ENCODE measurements at places on chromosomes 1 and 21.

GRCh38 chr21:38126666-38127303 lies 130.0 kb upstream of the KCNJ15 start:
- no peaks in the 10 kb centered on the region for H3K27me3 ChIP-seq
- no peak overlapping the region for H3K27ac ChIP-seq
- H3K4me3 ChIP-seq: no peak overlapping the region
- H3K4me1 ChIP-seq: no peaks in the 10 kb centered on the region
- H3K36me3 ChIP-seq: no peaks in the 10 kb centered on the region
- peak; percentile 57 for DNase-seq

DNA sequence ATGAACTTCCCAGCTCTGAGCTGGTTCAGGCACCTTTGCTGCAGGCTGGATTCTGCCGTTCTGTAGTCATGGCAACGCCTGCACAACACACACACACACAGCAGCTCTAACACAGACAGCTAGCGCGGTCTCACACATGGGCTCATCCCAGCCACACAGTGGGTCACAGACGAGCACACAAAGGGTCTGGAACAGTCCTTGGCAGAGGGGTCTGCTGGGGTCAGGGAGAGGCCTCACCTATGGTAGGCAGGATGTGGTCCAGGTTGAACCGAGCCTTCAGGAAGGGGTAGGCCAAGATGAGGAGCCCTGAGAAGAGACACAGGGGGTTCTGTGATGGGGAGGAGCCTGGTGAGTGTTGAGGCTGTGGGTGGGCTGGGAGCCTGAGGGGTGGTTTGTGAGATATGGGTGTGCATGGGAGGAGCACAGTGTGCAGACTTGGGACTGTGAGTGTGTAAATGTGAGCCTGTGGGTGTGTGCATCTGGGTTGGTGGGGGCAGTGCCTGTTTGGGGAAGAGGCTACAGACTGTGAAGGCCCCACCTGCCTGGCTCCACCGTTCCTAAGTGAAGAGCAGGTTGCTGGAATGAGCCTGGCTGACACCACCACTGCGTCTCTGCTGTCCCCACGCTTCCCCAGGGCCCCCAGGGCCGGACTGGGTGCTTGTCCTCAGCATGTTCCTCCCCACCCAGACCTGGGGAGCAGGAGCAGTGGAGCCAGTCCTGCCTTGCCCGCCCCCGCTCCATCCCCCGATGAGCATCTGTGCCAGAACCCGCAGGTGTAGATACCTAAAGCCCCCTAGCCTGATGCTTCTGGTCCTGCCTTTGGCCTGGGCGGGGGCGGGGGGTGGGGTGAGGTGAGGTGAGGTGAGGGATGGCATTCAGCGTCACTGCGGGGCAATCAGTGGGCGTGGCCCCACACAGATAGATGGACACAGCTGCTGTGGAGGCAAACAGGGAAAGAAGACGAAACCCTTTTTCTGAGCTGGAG lies 1.5 kb downstream of the KNCN start:
- no peaks in the 10 kb centered on the region for H3K27me3 ChIP-seq
- no peaks in the 10 kb centered on the region for H3K36me3 ChIP-seq
- H3K4me1 ChIP-seq: no peaks in the 10 kb centered on the region
- no peak overlapping the region for H3K27ac ChIP-seq
- no peak overlapping the region for H3K4me3 ChIP-seq

DNA sequence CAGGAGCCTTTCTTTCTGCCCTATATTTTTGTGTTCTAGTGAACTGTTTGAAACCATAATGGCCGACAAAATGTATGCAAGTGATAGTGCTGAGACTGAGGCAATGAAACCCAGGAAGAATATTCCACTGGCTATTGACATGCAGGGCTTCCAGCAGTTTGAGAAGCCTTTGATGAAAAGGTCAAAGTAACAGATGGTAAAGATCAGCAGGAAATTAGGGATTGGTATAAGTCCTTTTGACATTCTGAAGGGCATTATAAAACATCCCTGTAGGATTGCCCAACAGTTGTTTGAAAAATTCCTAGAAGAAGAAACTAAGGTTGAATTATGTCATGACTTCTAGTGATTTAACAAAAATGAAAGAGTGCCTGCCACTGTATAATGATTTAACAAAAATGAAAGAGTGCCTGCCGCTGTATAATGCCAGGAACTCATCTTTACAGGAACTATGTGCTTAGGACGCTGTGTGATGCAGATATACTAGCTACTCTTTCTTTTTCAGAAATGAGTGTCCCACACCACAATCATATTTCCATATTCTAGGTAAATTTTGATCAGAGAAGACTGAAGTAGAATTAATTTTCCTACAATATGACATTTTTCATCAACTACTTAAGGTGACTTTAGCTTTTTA lies 283.9 kb upstream of the ST6GALNAC5 start:
- H3K4me3 ChIP-seq: no peak overlapping the region
- DNase-seq: no peak

DNA sequence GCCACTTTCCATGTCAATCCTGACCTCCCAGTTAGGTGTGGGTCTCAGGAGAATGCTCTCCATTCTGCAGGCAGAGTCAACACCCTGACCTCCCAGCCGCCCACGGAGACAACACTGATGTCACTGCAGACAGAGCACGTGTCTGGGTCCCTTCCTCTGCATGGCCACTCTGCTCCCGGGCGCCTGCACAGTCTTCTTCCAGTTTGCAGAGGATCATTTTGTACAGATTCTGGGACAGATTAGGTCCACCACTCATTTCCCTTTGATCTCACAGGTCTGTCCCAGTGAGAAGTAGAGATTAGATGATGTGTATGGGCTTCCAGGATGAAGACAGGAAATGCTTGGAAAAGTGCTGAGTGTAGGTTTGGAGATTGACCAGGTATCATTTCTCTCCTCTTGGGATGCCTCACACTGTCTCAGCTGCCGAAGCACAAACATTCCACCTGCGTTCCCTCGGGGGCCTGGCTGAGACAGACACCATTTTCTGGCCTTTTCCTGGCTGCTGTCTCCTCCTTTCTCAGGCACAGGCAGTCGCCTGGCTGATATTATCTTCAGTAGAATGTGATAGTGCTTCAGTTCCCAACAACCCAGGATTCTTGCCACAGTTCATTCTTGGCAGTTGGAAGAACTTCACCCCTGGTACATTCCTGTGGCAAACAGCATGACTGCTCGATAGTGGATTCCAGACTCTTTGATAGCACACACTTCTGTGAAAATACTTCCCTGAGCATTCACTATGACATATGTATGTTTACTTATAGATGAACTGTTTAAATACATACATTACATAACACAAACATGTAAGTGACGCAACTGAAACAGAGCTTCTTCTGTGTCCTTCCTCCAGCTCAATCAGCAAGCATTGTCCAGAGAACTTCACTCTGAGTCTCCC lies 7.9 kb downstream of the MYBPHL start:
- no peaks in the 10 kb centered on the region for H3K36me3 ChIP-seq
- no peak overlapping the region for H3K4me3 ChIP-seq
- no peak for DNase-seq
- H3K27me3 ChIP-seq: no peaks in the 10 kb centered on the region
- H3K27ac ChIP-seq: no peak overlapping the region
- H3K4me1 ChIP-seq: no peaks in the 10 kb centered on the region

- peak overlapping the region; percentile 98 for H3K27ac ChIP-seq
- no peak overlapping the region for H3K4me3 ChIP-seq
- DNase-seq: no peak
- H3K4me1 ChIP-seq: no peaks in the 10 kb centered on the region
- no peaks in the 10 kb centered on the region for H3K36me3 ChIP-seq
Observed at GRCh38 chr1:234979296-234980279, 149.0 kb downstream of the TOMM20 start.

DNA sequence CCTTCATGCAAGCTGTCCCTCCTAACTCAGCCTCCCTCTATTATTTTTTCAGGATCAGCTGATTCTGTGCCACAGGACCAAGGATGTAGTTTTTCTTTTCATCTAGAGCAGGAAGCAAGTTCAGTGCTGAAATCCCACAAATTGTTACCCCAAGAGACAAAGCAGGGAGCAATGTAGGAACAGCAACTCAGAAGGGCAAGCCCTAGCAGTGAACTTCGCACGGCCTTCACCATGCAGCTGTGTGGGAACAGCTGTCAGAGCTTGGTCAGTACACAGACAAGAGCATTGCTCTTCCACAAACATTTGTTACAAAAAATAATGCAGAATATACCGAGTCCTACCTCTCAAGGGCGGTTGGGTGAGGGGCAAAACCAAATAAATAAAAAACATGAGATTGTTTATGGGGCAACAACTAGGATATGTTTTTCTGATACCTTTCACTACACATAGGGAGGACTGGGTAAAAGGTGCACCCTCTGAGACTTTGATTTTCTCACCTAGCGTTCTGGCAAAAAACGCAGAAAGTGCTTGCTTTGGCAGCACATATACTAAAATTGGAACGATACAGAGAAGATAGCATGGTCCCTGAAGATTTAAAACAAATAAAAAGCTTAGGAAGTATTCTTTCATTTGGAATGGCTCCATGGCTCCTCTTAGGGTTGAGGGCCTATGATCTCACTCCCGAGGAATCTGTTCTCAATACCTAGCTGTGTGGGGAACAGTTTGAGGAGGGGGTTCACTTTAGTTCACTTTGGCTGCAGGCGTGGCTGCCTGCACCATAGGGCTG lies 37.1 kb upstream of the ANGPTL7 start:
- peaks cover 29% of the 10 kb centered on the region for H3K36me3 ChIP-seq
- DNase-seq: peak; percentile 71
- peak overlapping the region; percentile 54 for H3K27ac ChIP-seq
- no peaks in the 10 kb centered on the region for H3K4me1 ChIP-seq
- no peak overlapping the region for H3K4me3 ChIP-seq

DNA sequence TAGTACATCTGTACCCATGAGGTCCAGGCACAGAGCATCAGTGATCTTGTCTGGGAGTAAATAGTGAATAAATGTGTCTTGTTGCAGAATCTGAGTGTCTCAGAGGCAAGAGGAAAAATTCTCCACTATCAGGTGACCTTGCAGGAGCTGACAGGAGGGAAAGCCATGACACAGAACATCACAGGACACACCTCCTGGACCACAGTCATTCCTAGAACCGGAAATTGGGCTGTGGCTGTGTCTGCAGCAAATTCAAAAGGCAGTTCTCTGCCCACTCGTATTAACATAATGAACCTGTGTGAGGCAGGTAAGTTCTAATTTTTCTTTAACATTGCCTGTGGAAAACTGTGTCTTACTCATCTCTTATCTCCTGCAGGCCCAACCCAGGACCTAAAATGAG lies 43.1 kb downstream of the IL12RB2 start:
- no peaks in the 10 kb centered on the region for H3K4me1 ChIP-seq
- H3K36me3 ChIP-seq: no peaks in the 10 kb centered on the region
- DNase-seq: no peak
- no peak overlapping the region for H3K4me3 ChIP-seq

GRCh38 chr1:77322061-77322900 lies 40.5 kb downstream of the AK5 start:
- H3K4me3 ChIP-seq: no peak overlapping the region
- no peaks in the 10 kb centered on the region for H3K4me1 ChIP-seq
- DNase-seq: no peak
- H3K27me3 ChIP-seq: no peaks in the 10 kb centered on the region
- no peaks in the 10 kb centered on the region for H3K36me3 ChIP-seq

DNA sequence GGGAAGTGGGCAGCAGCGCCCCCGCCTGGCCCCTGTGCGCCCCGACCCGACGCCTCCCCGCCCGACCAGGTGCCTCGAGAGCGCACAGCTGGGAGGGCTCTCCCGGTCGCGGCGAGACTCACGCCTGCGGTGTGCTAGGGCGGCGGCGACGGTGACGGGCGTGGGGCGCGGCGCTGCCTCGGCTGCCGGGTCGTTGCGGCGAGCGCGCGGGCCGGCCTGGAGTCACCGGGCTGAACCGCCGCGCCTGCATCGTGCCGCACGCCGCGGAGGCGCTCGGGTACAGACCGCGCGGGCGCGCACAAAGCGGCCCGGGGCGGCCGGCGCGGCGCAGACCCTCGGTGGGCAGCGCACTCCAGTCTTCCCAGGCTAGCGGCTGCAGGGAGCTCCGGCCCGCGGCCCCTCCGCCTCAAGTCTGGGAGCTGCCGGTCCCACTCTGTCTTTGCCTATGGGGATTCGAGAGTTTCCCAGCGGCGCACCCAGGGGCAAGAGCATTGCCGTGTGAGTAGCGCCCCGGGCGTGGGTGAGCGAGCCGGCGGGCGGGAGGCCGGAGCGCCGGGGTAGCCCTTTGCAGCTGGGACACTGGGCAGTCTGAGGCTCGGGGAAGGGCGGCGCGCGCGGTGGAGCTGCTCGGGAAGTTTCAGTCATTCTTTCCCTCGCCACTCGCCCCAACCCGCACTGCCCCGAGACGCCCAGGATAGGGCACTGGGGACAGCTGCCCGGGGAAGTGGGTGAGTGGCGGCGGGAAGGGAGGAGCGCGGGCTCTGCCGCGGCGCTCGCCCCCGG lies at the start of gene SLC35F3:
Gene SLC35F3, plus strand, starts transcription at position 44 of the 783 bp plus-strand sequence.
- no peak within 1 kb of the TSS for H3K4me3 ChIP-seq
- no peak for DNase-seq
- no peaks in the 10 kb centered on the region for H3K36me3 ChIP-seq

GRCh38 chr1:245126530-245126929 lies 28.3 kb upstream of the KIF26B start:
- no peaks in the 10 kb centered on the region for H3K4me1 ChIP-seq
- H3K4me3 ChIP-seq: no peak overlapping the region
- DNase-seq: no peak
- no peak overlapping the region for H3K27ac ChIP-seq
- no peaks in the 10 kb centered on the region for H3K27me3 ChIP-seq

DNA sequence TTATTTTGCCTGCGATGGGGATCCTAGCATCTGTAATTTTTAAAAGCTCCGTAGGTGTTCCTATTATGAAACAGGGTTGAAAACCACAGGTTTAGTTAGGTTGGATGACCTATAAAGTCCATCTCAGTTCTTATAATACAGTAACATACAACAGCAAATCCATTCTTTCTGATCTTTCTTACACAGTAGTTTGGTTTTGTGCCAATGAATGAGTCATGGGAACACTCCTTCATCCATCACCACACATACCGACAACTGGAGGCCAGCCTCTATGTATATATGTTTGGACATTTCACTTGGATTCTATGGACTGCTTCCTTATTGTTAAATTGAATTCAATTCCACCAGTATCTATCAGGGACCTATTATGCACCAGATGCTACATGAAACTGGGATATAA lies 118.4 kb upstream of the L1TD1 start:
- H3K4me3 ChIP-seq: no peak overlapping the region
- DNase-seq: no peak
- no peaks in the 10 kb centered on the region for H3K27me3 ChIP-seq
- no peak overlapping the region for H3K27ac ChIP-seq
- H3K36me3 ChIP-seq: no peaks in the 10 kb centered on the region

- no peaks in the 10 kb centered on the region for H3K4me1 ChIP-seq
- DNase-seq: no peak
- no peak overlapping the region for H3K4me3 ChIP-seq
- H3K27ac ChIP-seq: no peak overlapping the region
Observed at GRCh38 chr1:20678599-20678998, 17.4 kb upstream of the DDOST start.

DNA sequence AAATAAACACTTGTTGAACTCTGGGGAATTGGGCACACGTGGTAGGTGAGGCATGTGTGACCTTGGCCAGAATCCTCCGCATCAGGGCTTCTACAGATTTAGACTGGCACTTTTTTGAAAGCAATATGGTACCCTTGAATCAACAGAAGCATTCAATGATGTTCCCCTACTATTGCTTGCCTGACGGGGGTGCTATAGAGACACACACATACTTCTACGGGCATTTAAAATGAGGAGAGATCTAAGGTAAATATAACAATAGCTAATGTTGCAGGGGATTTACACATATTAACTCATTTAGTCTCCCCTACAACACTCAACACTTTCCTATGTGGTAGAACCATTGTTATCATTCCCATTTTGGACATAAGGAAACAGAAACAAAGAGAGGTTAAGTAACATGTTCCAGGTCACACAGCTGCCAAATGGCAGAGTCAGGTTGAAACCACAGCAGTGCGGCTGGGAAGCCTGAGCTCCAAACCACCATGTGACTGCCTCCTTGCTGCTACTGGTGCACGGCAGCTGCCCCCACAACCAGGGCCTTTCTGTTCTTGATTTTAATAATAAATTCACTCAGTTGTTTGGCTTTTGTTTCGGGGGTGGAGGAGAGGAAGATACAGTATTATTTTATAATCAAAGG lies 147.4 kb downstream of the ZNF281 start:
- H3K4me3 ChIP-seq: no peak overlapping the region
- H3K36me3 ChIP-seq: no peaks in the 10 kb centered on the region

All from right lobe of liver (tissue), 6 donors.